ENCODE measurements at places on chromosomes 13 and 19.

DNA sequence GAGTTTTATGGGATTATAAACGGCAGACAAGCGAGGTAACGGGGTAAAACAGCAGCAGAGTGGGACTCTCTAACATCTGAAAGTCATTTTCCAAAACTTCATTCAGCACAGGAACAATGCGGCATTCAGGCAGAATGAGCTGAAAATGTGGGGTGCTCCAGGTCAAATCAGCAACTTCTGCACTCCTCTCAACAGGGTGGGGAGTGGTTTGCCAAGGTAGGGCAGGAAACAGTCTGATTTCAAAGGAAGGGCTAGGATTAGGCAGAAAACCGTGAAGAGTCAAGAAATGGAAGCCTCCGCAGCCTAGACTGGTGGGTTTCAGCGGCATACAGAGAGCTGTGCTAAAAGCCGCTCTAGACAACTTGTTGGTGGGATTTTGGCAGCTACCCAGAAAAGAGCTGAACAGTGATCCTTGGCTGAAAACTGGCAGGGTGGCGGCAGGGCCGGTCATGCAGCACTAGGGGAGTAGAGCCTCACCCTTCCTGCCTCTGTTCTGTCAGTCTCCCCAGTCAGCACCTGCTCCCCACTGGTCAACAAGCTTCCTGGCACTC, 154.2 kb upstream of the KLF12 start:
- no peak for DNase-seq

GRCh38 chr19:17846146-17846545, 1.6 kb downstream of the JAK3 start:
- no peak for DNase-seq

DNA sequence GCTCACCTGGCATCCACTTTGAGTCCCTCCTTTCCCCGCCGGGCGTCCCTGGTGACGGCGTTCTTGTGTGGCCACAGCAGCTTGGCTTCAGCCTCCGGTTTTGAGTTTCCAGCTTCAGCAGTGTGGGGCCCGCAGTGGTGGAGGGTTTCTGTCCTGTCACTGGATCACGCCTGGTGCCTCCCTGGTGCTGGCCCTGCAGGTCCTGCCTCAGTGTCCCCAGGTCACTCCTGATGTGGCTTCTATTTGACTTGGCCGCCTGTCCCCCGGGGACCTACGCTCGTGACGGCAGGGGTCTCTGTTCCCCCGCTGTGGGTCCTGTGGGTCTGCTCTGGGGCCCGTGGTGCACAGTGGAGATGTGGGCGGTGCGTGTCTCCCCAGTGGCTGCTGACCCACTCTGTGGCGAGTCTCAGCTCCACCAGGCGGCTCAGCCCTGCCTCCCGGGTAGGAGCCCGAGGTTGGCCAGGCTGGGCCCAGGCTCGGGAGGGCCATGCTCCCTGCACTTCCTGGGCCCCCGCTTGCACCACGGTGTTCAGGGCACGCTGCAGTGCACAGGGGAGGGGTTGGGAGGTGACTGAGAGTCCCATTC, 1.9 kb downstream of the ATP4B start:
- no peak for DNase-seq

DNA sequence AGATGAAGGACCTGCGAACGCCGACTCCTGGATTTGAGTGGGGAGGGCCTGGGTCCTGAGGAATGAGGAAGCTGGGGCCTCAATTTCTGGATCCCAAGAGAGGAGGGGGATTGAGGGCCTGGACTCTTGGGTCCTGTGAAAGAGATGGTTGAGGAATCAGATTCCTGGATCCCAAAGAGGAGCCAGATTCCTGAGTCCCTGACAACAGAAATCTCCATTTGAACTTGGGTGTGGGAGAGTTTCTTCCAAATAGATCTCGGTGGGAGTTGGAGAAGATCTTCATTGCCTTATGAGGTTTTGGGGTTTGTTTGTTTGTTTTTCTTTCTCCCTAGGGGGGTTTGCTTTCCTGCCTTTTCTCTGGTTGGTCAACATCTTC, 624 bp downstream of the PSENEN start:
- DNase-seq: no peak

Measured in HFF-Myc (cell line).